ENCODE measurements at places on chromosomes 1 and 21.

- DNase-seq: no peak
Measured at GRCh38 chr1:76474922-76475321, 392.4 kb upstream of the ST6GALNAC5 start.

- DNase-seq: no peak
Measured at GRCh38 chr1:190479050-190479397, 1.4 kb upstream of the BRINP3 start.

DNA sequence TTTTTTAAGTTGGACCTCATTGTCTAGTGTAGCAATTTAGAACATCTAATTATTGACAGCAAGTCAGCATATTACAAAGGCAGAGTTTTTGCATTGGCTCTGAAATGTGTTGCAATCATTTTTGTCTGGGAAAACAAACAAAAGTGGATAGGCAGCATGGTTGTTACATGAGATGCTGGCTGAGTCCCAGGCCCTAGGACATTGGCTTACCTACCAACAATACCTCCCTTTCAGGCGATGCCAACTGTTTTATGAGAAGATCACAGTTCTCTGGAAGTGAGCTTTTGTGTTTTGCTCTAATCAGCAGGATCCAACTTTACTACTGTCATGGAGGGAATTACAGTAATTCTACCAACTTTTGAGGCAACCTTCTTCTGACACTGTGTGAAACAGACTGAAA, 71.5 kb upstream of the CXADR start:
- no peak for DNase-seq

DNA sequence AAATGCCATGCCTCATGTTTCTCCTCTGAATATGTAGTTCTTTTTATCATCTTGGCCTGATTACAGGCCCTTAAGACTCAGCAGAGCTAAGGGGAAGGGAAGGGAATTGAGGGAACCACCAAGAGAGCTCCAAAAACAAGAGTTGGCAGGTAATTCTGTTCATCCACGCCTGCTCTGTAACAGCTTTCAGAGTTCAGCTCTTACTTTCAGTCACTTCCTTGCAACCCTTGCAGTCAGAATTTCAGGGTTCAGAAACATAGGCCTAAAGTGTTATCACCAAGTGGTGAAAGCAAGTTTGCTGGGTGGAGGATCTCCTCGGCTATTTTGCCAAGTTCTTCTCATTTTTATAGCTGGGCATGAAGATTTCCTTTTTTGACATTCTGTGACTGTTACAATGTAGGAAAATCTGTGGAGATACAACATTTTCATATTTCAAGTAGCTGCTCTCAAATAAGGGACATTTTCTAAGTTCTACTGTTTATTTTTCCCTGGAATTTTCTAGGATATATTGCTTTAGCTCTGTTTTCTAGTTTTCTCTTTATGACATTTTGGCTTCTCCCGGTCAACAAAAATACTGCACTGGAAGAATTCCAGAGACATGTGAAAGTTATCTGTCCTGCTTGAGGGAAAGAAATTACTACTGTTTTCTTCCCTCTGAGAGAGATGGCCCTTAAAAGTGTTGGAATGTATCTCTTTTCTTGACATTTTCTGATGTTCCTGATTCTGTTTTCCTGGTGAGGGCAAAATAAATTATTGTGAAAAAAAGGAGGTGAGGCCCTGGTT, 251.8 kb upstream of the ST6GALNAC5 start:
- no peak for DNase-seq

DNA sequence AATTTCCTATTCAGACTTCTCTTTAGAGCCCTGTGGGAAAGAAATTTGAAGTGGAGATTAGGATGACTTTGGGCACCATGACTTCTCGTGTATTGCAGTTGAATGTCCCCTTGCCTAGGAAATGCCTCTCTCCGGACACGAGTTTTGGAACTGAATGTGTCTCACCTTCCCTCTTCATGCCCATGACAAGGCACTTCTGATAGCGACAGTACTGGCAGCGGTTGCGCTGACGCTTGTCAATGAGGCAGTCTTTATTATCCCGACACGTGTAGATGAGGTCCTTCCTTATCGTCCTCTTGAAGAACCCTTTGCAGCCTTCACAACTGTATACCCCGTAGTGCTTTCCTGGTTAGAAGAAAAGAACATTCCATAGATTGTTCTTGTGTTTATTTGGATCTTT, 28.1 kb downstream of the RXRG start:
- DNase-seq: no peak

GRCh38 chr1:26542771-26543451, 13.3 kb downstream of the RPS6KA1 start:
- peak; percentile 61 for DNase-seq

GRCh38 chr1:9455487-9456234, 83.6 kb upstream of the SLC25A33 start:
- DNase-seq: peak; percentile 89

DNA sequence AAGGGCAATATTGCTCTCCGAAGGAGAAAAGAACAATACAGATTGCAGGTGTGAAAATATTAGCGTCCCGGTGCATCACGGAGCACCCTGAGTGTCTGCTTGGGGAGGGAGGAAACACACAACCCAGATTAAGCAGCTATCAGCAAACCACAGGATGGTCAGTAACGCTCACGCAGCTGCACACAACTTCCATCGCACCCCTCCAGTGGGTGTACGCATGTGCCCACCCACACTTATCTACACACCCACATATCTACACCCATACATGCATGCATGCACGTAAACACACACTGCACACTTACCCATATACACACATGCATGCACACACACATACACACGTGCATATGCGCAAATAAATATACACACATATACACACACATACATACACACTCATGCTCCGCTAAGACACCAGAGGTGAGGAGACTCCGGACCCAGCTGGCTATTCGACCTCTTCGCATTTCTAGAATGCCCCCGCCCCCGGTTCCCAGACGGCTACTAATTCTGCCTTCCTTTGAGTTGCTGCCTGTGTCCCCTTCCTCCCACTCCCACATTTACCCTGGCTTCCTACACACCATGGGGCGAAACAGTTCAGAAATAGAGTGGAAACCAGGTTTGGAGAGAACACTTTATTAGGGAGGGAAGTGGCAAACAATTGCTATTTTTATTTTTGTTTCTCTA, 26.2 kb downstream of the ITPKB start:
- no peak for DNase-seq

- no peak for DNase-seq
Measured at GRCh38 chr1:242133796-242134195, 134.9 kb upstream of the MAP1LC3C start.

Measured in activated CD4-positive, alpha-beta T cell treated with anti-CD3 and anti-CD28 coated beads, Interleukin-2, amount 10 ng/mL, durations not matched to agents 24 days and 14 days (primary cell).